ENCODE measurements at places on chromosomes 3 and 15.

- DNase-seq: no peak
These were observed 201.3 kb upstream of the ZBTB20 start for GRCh38 chr3:115348412-115348811.

GRCh38 chr15:68360721-68361120, 71.2 kb downstream of the ITGA11 start:
- no peak for DNase-seq

- no peak for DNase-seq
These were observed 180.2 kb downstream of the SEMA6D start for GRCh38 chr15:47897525-47897924.

DNA sequence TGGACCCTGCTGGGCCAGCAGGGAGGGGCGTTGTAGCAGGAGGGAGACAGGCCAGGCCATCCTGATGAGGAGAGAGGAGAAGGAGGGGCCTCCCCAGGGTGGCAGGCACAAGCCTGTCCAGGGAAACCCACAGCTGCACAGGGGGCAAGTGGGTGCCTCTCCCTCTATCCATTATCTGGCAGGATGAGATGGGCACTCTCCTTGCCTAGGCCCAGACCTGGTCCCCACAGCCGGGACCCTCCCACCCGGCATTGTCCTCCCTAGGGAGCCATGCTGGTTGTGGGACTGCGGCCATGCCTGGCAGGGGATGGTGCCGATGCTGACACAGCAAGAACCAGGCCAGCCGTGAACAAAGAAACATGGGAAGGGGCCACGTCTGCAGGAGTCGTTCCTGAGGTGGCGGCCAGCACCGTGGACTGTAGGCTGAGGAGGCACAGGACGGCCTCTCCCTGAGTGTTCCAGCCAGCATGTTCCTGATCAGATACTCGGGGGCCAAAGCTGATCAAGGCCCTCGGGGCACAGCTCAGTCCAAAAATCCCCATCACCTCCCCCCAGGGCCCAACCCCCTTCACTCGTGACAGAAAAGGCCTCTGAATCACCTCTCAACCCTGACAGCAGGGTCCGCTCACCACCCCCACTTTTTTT, 19.2 kb upstream of the CYP11A1 start:
- no peak for DNase-seq

DNA sequence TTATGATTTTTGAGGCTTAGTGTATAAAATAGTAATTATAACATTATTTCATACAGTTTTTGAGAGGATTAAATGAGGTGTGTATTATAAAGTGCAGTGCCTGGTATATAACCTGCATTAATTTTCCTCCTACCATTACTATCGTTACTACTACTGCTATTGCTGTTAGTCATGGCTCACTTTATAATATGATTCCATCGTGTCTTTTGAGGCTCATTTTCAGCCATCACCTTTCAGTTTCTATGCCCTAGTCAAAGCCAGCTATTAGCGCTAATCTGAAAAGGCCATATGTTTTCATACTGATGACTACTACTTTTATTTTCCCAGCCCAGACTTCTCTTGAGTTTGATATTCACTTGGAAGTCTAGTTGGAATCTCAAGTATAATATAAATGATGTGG, 5.5 kb downstream of the MEF2A start:
- no peak for DNase-seq

DNA sequence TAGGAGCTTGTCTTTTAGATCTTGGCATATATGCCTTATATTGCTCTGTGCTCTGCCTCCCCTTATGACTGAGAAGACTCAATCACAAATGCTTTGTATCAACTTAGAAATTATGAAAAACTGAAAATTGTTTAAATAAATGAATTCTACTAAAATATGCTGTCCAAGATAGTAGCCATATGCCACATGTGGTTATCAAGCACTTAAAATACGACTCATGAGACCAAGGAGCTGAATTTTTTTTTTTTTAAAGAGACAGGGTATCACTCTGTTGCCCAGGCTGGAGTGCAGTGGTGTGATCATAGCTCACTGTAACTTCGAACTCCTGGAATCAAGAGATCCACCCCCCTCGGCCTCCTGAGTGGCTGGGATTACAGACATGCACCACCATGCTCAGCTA, 118.3 kb downstream of the RFTN1 start:
- no peak for DNase-seq

GRCh38 chr15:40282869-40283614, at the start of gene ANKRD63:
Gene ANKRD63 (minus strand): TSS chr15:40283064. CDS start chr15:40282586, 478 bp downstream.
- DNase-seq: no peak

- no peak for DNase-seq
These were observed 481.7 kb downstream of the ZPLD1 start for GRCh38 chr3:102916532-102916931.

DNA sequence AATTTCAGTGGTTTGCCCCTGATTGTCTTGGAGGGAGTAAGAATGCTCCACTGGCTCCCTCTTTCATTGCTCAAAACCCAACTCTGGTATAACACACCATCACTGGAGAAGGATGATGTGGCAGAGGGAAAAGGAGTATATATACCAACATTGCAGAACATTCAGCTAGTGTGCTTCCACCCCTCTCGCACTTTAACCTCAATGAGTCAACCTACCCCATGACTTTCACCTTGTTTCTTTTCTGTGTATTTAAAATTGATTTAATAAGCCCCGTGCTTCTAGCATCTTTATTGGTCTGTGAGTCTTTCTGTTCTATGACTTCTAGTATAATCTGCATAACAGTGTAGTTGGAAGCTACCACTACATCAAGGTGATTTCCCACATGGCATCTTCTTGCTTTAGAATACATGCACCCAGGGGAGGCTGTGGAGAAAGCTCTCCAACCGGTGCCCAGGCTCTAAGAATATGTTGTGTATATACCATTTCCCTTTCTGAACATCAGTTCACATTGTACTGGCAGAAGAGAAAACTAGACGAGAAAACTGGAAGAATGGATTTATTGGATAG, 595.1 kb upstream of the TGFBR2 start:
- DNase-seq: no peak

- DNase-seq: no peak
These were observed 135.3 kb downstream of the FMN1 start for GRCh38 chr15:33059184-33059583.

DNA sequence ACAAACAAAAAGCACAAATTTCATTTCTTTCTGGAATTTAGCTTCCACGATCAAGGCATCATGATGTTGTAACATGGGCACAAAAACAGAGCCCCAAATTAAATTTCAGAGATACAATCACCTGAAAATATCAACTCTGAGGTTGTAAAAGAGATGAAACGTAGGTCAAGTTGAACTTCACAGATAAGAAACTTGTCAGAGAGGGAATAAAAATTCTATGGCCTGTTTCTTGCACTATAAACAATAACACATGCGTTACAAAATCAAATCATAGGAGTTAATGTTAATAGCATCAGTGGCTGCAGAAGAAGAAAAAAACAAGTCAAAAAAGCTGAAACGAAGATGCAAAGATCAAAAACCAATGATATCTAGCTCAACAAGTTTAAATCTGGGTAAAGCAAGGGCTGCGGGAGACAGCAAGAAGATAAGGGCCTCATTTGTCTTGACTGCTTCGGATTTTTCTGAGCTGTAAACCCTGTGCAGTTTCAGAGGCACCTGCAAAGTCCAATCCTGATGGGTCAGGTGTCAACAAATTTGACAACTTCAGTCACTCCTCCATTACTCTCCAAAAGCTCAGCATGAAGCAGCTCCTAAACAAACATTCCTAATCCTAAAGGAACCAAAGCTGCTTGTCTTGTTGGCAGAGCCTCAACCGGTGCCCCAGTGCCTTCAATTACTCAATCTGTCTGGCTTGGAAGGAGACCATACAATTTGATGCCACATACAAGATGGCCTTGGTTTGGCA, 219.8 kb downstream of the STT3B start:
- DNase-seq: no peak

GRCh38 chr3:126781406-126781805, 77.4 kb downstream of the CHCHD6 start:
- DNase-seq: no peak

DNA sequence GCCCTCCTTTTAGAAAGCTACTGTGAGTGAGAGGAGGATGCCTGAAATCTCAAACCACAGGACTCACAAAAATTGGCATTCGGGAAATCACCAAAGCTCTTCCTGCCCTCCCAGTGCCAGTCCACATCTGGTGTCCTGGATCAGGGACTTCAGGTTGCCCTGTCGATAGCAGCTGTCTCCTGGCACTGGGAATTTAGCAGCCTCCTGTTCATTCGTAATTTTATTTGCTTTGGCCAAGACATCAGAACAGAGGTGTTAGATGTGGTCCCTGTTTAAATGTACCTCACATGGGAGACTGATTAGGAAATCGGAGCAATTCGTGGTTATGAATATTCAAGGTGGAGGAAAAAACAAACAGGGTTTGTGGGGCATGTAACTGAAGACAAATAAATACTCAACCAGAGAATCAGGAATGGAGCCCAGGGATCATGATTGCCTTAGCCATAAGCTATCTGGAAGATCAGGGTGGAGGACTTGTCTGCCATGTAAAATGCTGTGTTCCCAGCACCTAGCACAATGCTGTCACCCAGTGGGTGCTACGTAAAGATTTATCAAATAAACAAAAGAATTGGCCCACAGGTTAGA, 265.2 kb upstream of the PROK2 start:
- no peak for DNase-seq

- DNase-seq: no peak
These were observed 57.2 kb upstream of the TIPARP start for GRCh38 chr3:156617145-156617544.

- DNase-seq: no peak
These were observed 21.8 kb upstream of the SPATA12 start for GRCh38 chr3:57038466-57039164.

DNA sequence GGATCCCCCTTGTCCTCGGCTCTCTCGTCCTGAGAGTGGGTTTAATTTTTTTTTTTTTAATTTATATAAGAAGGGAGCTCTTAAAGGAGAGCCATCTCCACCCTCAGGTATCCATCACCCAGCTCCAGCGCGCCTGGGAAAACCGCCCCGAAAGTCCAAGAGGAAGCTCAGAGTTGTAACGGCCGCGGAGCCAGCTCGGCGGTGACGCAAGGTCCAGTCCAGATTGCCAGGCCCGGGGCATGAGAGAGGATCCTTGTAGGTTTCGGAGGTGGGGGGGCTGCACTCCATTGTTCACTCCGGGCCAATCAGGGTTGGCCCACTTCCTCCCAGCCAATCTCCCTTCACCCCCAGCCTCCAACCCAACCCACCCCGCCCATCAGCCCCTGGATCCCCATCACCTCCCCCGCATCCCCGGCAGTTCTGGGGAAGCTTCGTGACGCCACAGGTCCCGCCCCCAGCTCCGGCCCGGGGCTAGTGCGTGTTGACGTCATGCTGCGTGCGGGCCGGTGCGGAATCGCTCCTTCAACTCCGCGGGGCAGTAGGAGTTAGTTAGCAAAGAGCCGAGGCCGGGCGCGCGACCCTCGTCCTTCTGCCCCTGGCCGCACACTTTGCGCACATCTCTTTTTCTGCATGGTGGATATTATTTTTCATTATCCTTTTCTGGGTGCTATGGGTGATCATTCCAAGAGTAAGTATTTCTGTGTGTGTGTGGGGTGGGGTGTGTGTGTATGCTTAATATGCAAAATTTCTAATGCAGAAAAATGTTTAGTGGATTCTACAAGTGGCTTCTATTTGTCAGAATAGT, at the start of gene ISL2:
TSS of gene ISL2 (plus strand) at position 520 of the 805 bp plus-strand sequence. CDS start at position 631, 111 bp downstream.
- no peak for DNase-seq

GRCh38 chr3:154085071-154085470, 36.1 kb upstream of the ARHGEF26 start:
- DNase-seq: no peak

DNA sequence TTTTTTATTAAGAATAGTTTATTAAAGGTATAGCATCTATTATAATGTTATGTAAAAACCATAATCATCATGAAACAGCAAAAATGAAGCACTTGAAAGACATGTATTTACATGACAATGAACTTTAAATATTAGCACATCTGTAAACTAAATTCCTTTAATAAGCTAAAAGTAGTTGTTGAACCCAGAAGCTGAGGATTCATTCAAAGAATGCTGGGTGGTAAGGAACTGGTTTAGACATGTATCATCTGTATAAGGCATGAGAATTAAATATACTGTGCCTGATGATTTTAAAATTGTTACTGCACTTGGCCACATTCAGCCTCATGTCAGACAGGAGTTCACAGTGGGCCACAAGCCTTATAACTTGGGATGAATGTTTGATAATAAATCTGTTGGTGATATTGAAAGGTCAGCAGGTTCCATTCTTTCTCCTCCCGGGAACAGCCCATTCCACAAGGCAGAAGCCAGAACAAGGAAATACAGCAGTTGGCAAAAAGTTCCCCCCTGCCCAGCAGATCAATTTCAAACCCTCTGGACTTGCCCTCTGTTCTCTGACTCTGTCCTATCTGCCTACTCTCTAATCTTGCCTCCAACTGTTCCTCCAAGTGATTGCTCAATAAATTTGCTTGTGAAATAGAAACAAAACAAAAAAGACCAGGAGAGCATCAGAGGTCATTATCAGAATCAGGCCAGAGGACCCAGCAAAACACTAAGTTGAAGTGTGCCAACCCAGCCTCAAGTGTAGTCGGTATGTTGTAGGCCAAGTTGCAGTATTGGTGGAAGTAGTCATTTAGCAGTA, 49.8 kb upstream of the TEX264 start:
- DNase-seq: no peak

GRCh38 chr3:141610939-141611338, 124.1 kb downstream of the RASA2 start:
- no peak for DNase-seq

DNA sequence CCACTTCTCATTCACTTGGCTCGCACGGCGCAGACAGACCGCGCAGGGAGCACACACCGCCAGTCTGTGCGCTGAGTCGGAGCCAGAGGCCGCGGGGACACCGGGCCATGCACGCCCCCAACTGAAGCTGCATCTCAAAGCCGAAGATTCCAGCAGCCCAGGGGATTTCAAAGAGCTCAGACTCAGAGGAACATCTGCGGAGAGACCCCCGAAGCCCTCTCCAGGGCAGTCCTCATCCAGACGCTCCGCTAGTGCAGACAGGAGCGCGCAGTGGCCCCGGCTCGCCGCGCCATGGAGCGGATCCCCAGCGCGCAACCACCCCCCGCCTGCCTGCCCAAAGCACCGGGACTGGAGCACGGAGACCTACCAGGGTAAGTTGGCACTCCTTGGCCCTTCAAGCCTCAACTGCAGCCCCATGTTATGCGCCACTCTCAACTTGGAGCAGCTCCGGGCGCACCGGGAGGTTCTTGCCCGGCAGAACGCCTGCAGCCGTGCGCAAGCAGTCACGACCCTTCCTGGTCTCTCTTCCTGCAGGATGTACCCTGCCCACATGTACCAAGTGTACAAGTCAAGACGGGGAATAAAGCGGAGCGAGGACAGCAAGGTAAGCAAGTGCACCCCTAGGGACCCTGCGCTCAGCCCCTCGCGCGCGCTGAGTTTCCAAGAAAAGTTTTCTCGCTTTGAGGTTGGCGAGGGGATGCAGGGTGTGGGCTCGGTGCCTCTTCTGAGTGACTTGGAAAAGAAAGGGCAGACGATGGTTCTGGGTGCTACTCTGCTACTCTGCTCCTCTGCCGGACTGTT, at the start of gene BHLHE40:
TSS of gene BHLHE40 (plus strand) at position 10 of the 801 bp plus-strand sequence. CDS start at position 292, 282 bp downstream.
- DNase-seq: no peak
